Stimulated activated CD8-positive, alpha-beta memory T cell treated with anti-CD3 and anti-CD28 coated beads, Interleukin-4, amount 100 ng/mL, for 4 hours (primary cell): ENCODE measurements at places on chromosomes 3 and 15.

GRCh38 chr15:67201136-67201535 is 53.3 kb downstream of the AAGAB start:
- no peak for DNase-seq

DNA sequence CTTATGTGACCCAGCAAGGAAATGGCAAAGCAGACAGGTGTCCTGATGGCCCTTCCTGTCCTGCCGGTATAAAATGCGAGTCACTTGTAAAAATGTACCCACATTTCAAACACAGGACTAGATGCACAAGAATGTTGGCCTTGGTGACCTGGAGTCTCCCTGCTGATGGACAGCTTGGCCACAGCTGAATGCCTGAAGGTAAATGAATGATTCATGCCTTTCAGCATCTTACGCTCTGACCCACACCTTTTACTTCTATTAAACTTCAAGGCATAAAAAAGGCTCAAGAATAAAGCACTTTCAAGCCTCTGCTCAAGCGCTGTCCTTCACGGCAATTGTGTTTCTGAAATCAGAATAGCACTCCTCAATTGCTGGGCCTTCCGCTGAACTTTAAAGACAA is 228.0 kb upstream of the SLCO3A1 start:
- no peak for DNase-seq

DNA sequence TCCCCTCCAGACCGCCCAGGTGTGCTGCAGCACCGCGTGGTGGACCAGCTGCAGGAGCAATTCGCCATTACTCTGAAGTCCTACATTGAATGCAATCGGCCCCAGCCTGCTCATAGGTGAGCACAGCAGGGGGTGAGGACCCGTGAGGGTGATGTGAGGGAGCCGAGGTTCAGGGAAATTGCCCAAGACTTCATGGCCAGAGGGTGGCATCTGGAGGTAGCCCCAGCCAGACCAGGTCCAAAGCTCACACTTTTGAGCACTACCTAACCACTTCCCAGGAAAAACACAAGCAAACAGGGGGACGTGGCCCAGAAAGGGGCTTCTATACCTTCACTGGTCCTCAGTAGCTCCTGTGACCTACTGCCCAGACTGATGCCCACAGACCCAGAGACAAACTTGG is 33.8 kb downstream of the NR1I2 start:
- no peak for DNase-seq

GRCh38 chr3:124584552-124585391 is 145.5 kb upstream of the UMPS start:
- DNase-seq: no peak

DNA sequence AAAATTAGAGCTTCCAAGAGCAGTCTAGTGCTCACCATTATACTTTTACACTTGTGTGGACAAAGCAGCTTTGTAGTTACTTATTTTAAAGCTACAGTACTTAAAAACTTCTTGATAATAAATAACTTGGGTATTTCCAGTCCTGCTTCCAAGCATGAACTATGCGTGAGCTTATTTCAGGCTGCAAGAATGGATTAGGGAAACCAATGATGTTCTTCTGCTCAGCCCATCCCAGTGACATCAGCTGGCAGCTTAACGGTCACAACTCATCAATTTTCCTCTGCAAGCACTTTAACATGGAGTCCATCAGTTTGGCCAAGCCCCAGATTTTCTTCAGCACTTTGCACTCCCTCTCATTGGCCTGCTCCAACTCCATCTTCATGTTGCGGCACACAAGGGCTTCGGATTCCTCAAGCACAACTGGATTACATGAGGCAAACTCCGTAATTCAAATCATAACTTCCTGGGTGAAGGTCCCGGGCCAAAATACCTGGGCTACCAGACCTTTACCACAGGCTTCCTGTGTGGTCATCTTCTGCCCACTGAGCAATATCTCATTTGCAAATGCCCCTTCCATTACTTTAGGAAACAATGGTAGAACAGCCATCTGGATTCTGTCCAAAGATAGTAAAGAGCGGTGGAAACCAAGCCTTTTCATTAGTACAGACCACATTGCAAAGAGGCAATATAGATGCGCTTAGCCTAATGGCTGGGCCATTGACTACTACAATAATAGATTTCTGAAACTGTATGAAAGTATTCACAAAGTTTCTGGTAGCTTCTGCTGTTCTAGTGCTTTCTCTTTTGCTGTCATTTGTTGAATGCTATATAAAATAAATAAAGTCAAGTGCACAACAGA is 87.5 kb upstream of the DAZL start:
- no peak for DNase-seq

DNA sequence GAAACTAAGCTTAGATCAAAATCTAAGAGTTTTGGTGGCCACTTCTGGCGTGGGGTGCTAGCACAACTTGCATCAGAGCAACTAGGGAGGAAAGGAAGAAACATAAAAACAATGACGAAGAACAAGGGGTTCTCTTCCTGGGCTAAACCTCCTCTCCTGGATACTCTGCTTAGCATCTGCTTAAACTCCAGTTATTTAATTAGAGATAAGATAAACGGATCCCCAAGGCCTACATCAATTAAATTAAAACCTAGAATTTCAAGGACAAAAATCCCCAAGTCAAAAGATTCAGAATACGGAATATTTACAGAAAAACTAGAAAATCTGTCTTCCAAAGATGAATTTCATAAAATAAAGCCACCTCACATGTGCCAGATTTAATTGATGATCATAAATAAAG is 281.9 kb downstream of the SHOX2 start:
- no peak for DNase-seq

DNA sequence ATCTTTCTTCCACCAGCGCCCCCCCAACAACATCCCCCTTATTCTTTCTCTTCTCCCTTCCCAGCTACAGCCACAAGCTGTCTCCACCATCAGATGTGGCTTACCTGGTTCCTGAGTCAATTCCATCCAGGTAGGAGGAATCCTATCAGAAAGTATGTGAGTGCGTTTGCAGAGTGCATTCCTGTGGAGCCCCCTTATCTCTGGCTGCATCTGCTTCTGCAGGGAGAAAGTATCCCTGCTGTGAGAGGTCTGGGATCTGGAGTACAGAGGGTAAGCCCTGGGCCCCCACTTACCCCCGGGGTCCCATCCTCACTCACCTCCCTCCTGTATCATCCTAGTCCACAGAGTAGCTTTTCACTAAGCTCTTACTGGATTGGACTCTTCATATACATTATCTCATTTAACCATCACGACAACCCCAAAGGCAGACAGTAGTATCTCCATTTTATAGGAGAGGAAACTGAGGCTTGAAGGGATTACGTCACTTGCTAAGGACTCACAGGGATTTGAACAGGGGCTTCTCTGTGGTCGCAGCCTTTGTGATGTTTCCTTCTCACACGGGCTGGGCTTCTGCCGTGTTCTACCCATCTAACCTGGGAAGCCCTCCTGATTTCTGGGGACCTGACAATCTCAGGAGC is 22.2 kb upstream of the MAGEF1 start:
- DNase-seq: no peak

DNA sequence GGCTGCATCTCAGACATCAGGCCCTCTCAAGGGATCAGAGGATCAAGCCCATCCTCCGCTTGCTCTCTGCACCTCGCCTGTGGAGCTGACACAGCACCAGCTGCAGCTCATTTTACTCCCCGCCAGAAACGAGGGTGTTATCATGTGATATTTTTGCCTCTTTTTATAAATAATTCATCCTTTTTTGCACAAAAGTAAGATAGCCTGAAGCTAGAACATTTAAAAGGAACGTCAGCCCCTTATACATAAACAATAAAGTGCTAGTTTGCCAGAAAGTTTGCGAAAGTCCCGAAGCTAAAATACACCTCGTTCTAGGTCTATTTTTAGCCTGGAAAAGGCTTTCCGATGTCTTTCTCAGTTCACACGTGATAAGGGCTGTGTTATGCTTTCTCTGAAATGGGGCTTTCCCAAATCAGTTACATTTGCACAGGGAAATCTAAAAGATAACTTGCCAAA is 9.6 kb upstream of the FAM174B start:
- no peak for DNase-seq

DNA sequence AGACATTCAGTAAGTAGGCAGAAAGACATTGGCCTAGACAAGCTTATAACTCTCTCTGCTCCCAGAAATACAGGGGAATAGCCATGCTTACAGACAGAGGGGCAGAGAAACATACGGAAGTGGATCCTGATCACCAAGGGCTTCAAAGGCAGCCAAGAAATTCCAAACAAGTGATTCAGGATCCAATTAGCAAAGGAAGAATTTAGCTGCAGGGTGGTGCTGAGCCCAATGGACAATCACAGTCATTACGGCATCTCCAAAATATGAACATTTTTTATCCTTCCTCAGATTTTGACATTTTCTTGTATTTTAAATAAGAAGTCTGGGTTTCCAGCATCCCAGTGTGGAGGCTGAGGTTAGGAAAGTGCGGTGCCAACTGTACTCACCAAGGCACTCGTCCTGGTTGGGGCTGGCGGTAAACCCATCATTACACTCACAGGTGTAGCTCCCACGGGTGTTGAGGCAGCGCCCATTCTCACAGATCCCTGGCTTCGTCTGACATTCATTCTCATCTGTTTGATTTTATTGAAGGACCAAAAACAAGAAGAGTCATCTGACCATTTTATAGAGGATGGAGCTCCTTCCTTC is 96.8 kb downstream of the DUT start:
- no peak for DNase-seq

DNA sequence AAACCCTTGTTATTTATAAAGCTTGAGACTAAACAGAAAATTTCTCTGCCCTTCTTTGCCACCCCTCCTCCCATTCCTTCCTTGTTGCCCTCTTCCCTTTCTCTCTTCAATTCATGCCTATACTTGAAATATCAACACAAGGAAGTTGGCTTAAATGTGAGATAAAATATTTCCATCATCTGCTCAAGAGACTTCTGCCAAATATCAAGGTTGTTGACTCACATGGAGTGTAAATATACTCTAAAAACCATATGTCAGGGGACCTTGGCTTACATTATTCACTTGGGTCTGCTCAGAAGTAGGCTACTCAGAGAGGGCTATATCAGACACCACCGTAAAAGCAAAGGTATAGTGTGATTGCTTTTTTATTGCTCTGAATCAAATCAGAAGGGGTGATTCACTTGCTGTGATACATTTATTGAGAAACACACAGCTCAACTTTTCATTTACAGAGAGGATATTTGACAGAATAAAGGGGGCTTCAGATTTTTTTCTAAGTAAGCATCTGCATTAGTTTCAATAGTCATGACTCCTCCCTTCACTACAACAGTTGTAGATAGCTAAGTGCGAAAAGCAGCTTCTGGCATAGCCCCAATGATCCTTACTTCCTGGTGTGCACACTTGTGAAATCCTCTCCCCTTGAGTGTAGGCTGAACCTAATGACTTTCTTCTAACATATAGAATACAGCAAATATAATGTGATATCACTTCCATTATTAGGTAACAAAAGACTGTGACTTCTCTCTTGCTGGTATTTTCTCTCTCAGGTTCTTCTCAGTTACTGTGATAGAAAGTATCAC is 386.2 kb downstream of the EFHB start:
- no peak for DNase-seq

DNA sequence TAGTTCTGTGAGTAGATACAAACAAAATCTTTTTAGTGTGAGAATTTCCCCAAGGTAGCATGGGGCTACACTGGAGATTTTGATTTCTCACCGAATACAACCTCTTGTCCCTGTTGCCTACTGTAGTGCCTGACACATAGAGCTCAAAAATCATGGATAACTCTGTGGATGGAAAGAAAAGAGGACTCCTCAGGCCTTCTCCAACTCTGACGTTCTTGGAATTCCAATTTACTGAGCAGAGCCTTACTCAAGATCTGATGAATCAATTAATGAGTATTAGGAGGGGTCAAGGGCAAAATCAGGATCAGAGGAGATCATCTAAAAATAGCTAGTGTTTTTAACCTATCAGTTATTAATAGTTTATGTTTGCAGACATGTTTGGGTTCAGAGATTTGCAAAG is 46.7 kb upstream of the PYDC2 start:
- no peak for DNase-seq

GRCh38 chr15:67050522-67051087 is 14.8 kb upstream of the SMAD3 start:
- no peak for DNase-seq

GRCh38 chr15:33451385-33451784 is 140.6 kb downstream of the RYR3 start:
- DNase-seq: no peak

- no peak for DNase-seq
Measured at GRCh38 chr3:187122261-187122660, 17.0 kb downstream of the RPL39L start.

DNA sequence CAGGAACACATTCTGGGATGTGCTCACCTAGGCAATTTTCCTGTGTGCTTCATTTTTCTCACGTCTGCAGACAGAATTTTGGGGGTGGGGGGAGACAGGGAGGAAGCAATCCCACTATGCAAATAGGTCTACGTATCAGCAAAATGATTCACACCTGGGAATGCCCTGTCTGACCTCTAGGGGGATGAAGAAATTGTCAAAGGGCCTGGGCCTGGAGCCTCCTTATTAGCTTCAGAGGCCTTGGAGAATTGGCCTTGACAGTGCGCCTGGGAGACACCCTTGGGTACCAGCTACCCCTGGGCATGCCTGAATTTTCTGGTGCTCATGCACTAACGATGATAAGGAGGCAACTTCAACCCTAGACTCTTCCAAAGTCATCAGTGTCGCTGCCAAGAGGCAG is 207.5 kb downstream of the CADPS start:
- no peak for DNase-seq

DNA sequence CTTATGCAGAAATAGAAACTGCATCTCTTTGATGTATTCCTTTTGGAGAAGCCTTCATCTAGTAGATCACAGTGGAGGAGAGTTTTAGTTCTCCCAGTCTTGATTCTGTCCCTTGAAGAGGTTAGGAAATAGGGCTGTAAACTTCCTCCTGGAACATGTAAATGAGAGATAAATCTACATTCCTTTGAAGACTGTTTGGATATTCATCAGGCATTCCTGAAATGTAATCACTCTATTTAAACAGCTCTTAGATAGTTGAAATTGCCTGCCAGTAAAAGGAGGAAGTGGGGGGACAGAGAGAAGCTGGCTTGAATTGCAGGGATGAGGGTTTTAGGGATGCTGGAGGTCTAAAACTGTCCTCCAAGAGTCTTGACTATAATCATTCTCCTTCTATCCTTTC is 254.3 kb upstream of the LRRC3B start:
- no peak for DNase-seq

DNA sequence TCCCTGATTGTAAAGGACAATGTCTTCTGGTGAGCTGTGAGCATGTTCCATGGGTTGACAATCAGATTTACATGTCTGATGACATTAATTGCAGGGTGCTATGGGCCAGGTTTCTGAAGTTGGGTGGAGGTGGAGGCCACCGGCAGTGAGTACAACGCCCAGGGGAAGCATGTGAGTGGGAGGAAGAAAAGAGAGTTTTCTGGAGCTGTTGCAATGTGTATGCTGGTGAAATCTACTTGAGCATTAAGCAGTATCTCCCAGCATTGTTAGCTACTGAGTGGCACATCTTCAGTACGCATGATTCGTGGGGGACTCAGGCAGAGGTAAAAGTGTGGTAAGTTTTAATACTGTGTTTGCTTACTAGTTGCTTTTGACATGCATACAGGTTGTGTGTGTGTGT is 26.6 kb downstream of the TMEM45A start:
- DNase-seq: no peak

DNA sequence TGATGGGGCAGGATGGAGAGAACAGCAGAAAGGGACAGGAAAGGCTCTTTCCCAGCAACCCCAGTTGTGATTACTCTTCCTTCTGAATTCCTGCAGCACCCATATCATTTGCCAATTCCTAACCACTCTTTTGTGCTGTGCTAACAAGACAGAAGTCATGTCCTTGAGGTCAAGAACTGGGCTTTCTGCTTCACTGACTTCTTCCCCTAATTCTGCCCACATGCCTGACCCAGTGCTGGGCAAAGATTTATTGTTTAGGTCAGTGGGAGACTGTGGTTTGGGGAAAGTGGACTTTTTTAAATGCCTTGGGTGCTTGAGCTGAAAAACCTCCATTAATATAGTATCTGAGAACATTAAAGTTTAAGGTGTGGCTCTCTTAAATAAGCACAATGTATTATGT is 4.2 kb upstream of the EFCAB12 start:
- no peak for DNase-seq
